ENCODE measurements at places on chromosomes 3 and 15.

- no peak for DNase-seq
These were observed 17.6 kb downstream of the ASB14 start for GRCh38 chr3:57274845-57275244.

DNA sequence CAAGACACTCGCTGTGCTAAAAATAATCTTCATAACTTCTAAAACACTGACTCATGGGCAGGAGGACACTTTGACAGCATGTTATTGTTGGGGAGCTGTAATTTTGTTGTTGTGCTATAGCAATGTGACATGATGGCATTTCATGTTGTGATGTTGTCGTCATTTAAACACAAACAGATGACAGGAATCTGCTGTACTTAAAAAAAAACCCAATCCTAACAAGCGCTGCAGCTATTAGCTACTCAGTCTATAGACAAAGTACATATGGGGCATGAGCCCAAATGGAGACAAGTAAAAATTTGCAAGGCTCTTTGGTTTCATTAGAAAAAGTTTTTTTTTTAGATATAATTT, 828 bp upstream of the ATOSA start:
- DNase-seq, result no peak

GRCh38 chr3:52291508-52292181, 4.0 kb downstream of the GLYCTK start:
- no peak for DNase-seq

GRCh38 chr15:97748576-97748975, 211.9 kb upstream of the ARRDC4 start:
- DNase-seq, result no peak

DNA sequence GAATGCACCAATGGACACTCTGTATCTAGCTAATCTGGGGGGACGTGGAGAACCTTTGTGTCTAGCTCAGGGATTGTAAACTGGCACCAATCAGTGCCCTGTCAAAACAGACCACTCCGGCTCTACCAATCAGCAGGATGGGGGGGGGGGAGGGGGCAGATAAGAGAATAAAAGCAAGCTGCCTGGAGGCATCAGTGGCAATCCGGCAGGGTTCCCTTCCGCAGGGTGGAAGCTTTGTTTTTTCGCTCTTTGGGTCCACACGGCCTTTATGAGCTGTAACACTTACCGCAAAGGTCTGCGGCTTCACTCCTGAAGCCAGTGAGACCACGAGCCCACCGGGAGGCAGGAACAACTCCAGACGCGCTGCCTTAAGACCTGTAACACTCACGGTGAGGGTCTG, 827.1 kb downstream of the PLOD2 start:
- no peak for DNase-seq

DNA sequence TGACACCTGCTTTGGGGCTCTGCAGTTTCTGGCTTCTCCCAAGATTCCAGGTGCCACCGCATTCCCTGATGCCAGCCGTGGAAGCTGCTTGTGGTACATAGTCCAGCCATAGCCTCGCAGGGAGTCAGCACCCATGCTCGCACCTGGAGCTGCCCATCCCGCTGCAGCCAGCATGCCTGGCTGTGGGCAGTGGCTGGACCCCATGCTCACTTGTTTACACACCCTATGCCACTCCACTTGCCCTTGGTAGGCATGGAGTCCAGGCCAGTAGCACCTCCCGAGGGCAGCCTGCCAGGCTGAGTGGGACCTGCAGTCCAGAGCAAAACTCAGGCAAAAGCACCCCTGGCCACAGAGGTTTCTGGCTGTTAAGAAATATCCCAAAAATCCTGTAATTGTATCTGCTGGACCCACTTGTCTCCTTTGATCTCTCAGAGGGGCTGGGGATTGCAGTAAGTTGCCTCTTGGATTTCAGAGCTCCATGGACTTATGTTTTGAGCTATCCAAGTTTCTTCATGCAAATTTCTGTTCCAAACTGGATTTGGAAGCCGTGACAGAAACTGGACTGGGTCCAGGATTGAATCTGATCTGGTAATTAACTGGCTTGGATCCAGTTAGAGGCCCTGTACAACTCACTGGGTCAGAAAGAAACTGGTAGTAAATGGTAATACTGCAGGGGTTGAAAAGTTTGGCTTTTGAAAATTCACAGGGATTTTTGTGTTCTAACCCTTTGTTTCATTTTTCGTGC, 149.3 kb downstream of the FMN1 start:
- no peak for DNase-seq

All from GF-D8 (cell line).